ENCODE measurements at places on chromosomes 16 and 17.

GRCh38 chr17:21129023-21129681 is 2.4 kb downstream of the DHRS7B start:
- peak; percentile 67 for DNase-seq

GRCh38 chr16:64730261-64730660 is 391.6 kb downstream of the CDH11 start:
- no peak for DNase-seq

DNA sequence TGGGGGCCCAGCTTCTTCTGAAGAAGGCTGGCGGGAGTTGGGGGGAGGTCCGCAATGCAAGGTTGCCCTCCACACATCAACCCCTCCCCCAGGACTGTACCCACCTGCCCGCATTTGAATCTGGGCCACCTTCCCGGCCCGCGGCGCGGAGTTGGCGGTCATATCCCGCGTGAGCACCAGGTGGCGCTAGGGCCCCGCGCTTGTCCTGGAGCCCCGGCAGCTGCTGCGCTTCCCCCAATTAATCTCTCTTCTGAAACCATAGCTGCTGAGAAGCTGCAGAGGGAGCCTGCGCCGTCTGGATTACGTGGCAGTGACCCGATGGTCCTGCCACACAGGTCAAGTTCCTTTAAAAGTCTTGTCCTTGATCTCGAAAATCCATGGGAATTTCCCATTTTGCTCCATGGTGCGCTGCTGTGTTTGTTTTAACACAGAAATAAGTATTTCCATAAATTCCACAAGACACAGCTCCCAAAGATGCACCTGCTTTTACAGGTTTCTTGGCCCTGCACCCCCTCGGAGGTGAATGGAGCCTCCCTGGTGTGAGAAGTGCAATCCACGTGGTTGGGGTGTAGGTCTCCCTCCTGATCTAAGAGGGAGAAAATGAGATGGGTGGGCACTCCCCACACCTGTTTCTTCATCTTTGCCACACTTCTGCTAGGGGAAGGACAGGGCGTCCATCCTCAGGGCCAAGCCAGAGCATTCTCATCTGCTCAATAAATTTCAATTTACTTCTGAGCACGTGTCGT is 22.1 kb downstream of the COX4I1 start:
- DNase-seq, result peak; percentile 92

DNA sequence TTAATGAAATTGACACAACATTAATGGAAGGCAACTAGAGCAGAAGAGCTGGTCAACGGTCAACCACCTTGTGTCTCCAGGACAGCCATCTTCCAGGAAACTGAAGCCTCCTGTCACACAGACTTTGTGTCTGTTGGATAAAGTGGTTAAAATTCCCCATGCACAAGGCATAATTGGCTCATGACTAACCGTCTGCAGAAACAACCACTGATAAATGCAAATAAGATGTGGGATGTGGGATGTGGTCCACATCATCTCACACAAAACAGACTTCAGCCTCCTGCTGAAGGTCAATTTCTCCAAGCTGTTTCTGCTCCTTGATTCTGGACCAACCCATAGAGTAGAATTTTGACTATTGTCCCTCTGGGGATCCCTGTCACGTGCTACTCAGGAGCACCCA is 26.9 kb upstream of the XYLT1 start:
- no peak for DNase-seq

DNA sequence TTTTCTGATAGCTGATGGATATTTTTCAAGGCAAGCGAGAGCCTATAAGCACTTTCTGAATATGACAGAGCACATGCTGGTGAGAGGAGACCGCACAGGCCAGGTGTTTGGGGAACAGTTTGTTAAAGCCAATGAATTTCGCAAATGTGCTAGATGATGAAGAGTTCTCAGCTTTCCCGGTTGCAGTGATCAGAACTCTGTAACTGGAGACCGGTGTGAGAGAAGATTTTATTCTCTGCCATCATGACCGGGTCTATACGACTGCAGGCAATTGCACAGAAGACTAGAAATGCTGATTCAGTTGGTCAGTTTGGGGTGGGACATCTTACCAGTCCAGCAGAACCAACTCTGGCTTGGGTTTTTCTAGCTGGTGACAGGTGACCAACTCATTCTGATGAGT is 25.4 kb downstream of the SMTNL2 start:
- DNase-seq, result no peak

DNA sequence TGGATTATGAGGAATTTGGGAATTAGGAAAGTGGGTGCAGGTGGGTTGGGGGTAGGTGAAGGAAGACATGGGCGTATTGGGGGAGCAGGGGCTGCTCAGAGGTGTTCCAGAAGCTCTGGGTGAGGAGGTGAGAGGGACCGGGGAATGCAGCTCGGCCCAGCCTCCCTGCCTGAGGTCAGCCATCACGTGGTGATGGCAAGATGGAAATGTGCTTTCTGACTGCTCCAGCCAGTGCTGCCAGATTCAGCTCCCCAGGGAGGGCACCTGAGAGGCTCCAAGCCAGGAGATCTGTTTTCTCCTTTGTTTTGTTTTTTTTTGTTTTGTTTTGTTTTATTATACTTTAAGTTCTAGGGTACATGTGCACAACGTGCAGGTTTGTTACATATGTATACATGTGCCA is 35.2 kb upstream of the STH start:
- DNase-seq, result no peak

GRCh38 chr17:67390006-67390645 is 13.0 kb downstream of the PITPNC1 start:
- no peak for DNase-seq

DNA sequence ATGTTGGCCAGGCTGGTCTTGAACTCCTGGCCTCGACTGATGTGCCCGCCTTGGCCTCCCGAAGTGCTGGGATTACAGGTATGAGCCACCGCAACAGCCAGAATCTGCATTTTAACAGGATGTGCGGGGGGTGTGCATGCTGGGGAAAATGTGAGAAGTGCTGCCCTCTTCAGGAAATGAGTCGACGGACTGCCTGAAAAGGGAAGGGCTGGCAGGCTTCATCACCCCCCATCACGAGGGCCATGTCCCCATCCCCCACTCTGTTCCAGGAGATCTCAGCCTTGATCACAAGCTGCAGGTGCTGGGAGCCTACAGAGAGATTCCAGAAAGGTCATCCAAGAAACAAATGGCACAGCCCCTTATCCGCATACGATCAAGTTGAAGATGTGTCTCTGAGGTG is 195.3 kb upstream of the RPL38 start:
- peak; percentile 43 for DNase-seq

DNA sequence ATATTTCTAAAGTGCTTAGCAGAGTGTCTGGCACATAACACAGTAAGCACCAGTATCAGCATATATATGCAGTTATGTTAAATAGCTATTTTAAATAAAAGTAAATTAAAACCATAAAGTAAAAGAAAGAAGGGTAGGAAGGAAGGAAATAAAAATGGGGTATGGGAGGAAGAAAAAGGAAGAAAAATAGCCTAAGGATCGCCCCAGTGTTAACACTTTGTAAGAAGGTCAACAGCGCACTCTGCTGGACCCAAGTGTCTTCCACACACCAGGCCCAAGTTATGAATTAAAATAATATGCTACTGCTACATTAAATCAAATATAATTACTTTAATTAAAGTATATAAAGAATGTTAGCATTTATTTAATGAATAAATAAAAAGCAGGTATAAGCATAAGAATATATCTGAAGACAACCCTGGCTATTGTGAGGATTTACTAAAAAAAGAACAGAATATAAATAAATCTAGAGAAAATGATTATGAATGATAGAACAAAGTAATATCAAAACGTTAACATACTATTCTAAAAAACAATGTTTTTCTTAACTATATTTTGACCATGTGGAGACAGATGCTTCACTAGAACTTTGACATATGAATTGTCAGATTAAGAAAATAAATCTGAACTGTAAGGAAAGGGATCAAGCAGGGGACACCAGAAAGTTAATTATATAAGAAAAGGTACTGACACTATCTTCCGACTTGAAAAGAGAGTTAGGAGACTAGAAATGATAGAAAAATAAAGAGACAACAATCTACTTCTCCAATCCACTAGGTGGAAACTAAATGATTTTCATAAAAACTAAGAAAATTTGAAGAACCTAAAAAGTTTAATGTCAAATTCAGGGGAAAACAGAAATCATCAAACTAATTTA is 25.9 kb downstream of the BRIP1 start:
- DNase-seq, result peak; percentile 58

GRCh38 chr16:6541267-6541666 is 791.4 kb upstream of the RBFOX1 start:
- DNase-seq, result no peak

GRCh38 chr17:34862384-34862783 is 98.9 kb downstream of the CCT6B start:
- DNase-seq, result no peak

GRCh38 chr17:36535669-36536081 is 888 bp downstream of the PIGW start:
- DNase-seq, result no peak

Measured in A549 (cell line).